Mucosa of descending colon (tissue), 3 donors: ENCODE measurements at places on chromosomes 5 and 9. TPM values are rescaled to one million over a fixed set of nuclear protein-coding genes. Genes with fewer than 3 reads are reported as not detected.

The ZDHHC11B gene
- 6.4 TPM for total RNA-seq

The ESM1 gene
- not detected for total RNA-seq

The ABO gene
- 25.6 TPM for total RNA-seq

The RABEPK gene
- total RNA-seq: 12.9 TPM

The PDE6A gene
- total RNA-seq: 3.4 TPM

The HCN1 gene
- 0.35 TPM for total RNA-seq
